Brain microvascular endothelial cell (primary cell): ENCODE measurements at places on chromosomes 6 and 20.

DNA sequence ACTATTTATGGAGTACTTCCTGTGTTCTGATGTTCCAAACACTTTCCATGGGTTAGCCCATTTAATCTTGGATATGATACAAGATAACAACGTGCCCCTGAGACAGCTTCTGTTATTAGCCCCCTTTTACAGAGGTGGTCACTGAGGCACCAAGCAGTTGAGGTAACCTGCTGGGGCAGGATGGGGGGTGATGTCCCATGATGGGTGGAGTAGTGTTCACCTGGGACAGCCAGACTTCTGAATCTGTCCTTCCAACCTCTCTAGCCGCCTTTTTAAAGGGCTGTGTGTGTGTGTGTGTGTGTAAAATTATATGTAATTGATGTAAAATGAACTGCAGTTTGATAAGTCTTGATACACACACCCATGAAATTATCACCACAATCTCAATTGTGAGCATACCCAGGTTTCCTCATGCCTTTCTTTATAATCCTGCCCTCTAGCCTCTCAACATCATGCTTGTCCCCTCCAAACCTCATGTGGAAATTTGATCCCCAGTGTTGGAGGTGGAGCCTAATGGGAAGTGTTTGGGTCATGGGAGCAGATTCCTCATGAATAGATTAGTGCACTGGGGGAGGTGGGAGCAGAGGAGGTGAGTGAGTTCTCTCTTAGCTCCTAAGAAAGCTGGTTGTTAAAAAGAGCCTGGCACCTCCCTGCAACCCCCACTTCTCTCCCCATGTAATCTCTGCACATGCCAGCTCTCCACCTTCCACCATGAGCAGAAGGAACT is 39.2 kb downstream of the PLAGL2 start:
- peak; percentile 14 for DNase-seq

DNA sequence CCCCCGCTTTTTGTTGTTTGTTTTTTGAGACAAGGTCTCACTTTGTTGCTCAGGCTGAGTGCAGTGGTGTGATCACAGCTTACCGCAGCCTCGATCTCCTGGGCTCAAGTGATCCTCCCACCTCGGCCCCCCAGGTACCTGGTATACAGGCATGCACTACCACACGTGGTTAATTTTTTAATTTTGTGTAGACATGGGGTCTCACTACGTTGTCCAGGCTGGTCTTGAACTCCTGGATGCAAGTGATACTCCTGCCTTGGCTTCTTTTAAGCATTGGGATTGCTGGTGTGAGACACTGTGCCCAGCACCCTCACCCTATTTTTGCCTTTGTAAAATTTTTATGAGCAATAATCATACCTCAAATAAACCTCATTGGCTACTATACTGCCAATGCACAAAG is 5.5 kb downstream of the ENPP3 start:
- no peak for DNase-seq

DNA sequence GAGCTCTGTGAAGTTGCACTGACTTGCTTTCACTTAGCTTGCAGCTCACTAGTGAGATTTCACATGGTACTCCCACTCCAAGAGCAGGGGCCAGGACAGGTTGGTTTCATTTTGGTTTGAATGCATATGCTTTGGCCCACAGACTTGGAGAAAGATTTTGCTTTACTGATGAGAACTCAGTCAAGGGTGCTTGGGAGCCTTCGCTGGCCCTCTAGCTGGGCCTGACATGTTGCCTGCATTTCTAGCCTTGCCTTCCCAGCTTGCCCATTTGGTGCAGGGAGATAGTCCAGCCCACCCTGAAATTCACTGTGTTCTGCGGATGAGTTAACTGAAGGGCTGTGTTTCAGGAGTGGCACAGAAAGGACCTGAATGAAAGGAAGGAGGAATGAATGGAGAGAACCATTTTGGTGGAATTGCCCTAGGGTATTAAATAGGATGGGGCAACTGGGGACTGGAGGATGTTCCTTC is 1.9 kb downstream of the SGK1 start:
- no peak for DNase-seq

GRCh38 chr6:74167511-74167910 is 471.5 kb downstream of the CD109 start:
- no peak for DNase-seq

DNA sequence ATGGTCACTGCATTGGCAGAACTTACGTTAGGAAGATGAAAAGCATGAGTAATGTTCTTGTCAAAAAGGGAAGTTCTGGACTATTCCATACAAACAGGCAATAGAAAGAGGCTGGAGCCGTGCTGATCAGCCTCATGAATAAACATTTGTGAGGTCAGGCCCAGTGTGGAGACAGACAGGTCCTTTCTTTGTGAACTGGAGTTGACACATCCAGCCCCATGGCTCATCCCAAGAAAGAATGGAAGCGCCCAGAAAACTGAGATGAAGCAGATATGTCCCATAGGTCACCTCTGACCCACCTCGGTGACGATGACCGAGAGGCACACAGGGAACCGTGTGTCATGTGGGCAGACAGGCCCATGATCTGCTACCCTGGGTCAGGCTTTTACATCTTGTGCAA is 276.0 kb upstream of the SGK1 start:
- DNase-seq, result no peak

DNA sequence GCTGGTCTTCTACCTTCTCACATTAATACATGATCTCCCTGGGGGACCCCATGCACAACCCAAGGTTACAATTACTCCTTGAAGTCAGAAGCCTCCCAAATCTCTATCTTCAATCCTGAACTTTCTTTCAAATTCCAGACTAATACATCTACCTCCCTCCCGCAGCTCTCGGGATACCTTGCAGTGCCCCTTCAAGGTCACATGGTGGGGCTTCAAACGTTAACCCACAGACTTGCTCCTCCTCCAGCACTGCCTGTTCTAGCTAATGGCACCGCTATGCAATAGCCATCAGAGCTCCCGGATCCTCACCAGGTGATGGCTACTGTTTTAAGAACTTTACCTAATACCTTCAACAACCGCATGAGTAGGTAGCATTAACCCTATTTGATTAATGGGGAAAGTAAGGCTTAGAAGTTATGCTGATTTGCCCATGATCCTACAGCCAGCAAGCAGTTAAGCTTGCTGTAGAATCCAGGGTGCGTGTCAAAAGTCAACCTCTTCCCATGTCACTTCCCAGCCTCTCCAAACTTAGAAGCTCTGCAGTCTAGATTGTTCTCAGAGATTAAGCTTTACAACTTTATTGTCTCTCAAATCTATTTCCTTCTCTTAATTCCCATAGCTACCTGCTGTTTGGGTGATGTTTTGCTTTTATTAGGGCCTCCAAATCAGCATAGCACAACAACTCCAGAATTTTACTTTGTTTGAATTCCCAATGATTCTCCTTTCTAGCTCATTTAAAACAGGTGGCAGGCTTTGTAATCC is 44.7 kb downstream of the PLAGL1 start:
- no peak for DNase-seq
